Right lung (tissue), 10 donors: ENCODE measurements at places on chromosomes 16 and 17. TPM values are rescaled to one million over a fixed set of nuclear protein-coding genes. Genes with fewer than 3 reads are reported as not detected.
A peak's percentile ranks its signal among the peaks of the same experiment; 100 is the strongest.

GRCh38 chr17:39229274-39229913, 3.6 kb upstream of the STAC2 start:
- no peak for DNase-seq

GRCh38 chr17:43771463-43771862, 7.3 kb downstream of the DUSP3 start:
- no peak for DNase-seq

GRCh38 chr17:29705386-29705785, 82.7 kb upstream of the CORO6 start:
- no peak for DNase-seq

- no peak for DNase-seq
Measured at GRCh38 chr17:74135391-74136167, 67.9 kb upstream of the RPL38 start.

GRCh38 chr17:40551091-40551878, 14.0 kb downstream of the CCR7 start:
- peak; percentile 82 for DNase-seq

GRCh38 chr16:47488051-47488450, 26.9 kb downstream of the PHKB start:
- no peak for DNase-seq

DNA sequence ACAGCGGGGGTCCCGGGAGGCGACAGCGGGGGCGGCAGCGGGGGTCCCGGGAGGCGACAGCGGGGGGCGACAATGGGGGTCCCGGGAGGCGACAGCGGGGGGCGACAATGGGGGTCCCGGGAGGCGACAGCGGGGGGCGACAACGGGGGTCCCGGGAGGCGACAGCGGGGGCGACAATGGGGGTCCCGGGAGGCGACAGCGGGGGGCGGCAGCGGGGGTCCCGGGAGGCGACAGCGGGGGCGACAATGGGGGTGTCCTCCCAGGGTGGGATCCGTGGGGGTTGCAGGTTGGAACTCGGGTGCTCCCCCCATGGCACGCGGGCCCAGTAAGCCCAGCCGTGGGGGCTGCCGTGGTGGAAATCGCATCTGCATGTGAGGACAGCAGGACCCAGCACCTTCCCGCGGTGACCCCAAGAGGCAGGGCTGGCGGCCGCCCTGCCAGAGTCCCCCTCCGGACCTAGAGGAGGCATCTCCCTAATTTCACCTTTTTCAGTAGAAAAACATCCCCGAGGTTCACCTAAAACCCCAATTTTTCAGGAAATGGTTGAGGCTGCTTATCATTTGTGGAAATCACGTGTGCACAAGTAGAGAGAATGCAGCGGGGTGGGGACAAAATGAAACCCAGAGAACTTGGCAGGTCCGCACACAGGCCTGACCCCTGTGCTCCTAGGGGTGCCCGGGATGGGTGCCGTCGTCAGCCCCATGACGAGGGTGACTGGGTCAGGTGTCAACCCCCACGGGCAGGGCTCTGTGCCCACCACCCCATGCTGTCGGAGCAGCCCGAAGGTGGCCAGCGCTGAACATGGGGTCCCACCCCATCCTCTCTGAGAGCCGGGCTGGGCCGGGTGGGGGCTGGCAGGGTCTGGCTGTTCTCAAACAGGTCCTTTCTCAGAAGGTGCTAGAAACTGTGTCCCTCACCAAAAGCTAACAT, 10.5 kb upstream of the METRNL start:
- no peak for DNase-seq

- no peak for DNase-seq
Measured at GRCh38 chr16:35201151-35201550, 1741.7 kb downstream of the TP53TG3F start.

- no peak for DNase-seq
Measured at GRCh38 chr17:11871773-11872172, 125.5 kb downstream of the ZNF18 start.

DNA sequence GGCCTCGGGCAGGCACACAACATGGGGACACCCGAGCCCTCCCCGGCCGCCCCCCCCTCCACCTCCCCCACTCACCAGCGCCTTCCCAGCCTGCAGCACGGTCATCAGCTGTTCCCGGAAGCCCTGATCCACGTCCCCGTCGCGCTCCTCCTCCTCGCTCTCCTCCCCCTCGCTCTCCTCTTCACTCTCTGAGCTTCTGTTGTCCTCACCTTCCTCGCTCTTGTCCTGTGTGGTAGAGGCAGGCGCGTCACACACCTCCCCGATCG, 10.3 kb downstream of the MYBBP1A start:
- no peak for DNase-seq

- DNase-seq: no peak
Measured at GRCh38 chr17:41895617-41896016, 23.1 kb downstream of the ACLY start.

The NACA2 gene
- polyA plus RNA-seq: 2.0 TPM

The TPSD1 gene
- 0.15 TPM for polyA plus RNA-seq

The GLP2R gene
- 2.5 TPM for polyA plus RNA-seq

The AHSP gene
- polyA plus RNA-seq: 12.8 TPM
